ENCODE measurements at places on chromosomes 4 and X.
A peak's percentile ranks its signal among the peaks of the same experiment; 100 is the strongest.

DNA sequence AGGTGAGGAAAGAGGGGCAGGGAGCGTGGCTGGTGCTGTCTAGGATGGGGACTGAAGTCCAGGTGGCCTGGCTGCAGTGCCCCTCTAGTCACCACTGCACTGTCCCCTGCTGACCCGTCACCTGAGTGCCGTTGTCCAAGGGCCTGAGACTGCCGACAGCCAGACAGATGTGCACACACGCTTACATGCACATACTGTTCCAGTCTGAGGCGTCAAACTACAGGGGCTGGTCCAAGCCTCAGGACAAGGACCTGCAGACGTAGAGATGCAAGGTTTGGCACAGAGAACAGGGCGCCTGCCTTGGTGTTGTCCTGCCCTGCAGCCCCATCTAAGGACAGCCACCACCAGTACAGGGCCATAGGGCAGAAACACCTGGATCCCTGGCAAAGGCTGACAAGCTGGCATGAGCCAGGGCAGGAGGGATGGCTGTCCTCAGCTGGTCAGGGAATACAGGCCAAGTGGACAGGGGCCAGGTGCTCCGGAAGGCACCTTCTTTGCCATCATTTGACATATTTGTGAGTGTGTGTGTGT, 1.7 kb downstream of the SLC2A9 start:
- DNase-seq: no peak

DNA sequence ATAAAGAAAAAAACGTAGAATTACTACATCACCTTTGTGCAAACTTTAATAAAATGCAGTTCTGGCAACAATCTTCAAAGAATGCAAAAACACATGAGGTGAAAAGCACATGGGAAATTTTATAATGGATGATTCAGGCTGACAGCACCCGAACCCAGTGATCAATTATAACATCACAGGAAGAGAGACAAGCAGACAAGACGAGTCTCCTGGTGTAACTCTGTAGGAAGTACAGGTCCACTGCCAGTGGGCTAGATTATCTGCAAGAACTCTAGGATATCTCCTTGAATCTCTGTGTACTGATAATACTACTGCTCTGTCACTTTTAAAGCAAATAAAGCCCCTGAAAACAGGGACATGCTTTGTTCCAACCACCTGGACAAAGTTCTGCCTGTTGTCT, 58.9 kb upstream of the NXF3 start:
- DNase-seq: no peak

GRCh38 chrX:49303346-49303745, at the start of gene GAGE10:
TSS of gene GAGE10 (plus strand) at chrX:49303646. CDS start at chrX:49304860, 1,214 bp downstream.
- DNase-seq: no peak

DNA sequence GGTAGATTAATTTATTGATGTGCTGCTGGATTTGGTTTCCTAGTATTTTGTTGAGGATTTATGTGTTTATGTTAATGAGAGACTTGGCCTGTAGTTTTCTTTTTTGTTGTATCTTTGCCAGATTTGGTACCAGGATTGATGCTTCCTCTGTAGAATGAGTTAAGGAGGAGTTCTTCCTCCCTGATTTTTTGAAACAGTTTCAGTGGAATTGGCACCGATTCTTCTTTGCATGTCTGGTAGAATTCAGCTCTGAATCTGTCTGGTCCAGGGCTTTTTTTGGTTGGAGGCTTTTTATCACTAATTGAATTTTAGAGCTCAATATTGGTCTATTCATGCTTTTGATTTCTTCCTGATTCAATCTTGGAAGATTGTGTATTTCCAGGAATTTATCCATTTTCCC, 174.0 kb upstream of the NDST4 start:
- DNase-seq: no peak

DNA sequence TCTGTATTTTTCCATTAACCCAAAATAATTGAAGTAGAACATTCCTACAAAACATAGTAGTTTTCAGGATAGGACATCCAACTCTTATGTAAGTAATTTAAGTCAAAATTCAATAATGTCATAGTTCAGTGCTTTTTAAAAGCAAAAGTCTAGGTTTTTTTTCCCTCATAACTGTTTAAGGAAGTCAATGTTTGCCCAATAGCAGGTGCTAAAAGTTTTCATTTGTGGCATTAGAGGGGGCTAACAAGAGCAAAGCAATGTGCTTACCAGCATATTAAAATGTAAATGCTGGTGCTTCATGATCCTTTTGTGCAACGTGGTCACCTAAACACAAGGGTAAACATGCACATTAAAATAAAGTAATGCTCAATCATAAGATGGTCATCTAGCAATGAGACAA, 155.2 kb upstream of the PPP1R2C start:
- DNase-seq: no peak

DNA sequence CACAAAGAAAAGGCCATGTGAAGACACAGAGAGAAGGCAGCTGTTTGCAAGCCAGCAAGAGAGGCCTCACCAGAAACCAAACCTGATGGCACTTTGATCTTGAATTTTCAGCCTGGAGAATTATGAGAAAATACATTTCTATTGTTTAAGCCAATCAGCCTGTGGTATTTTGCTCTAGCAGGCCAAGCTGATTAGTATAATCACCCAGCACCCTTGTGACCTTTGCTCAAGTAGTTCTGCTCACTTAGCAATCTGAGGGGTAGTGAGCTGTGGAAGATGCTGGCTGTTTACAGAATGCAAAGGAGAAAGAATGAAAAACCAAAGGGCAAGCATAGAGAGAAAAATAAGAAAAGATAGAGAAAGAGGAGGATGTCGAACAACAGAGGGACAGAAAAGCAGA, 396.4 kb upstream of the BOD1L1 start:
- DNase-seq: peak; percentile 21
